Effector memory CD4-positive, alpha-beta T cell (primary cell): ENCODE measurements at places on chromosomes 7 and 10.

DNA sequence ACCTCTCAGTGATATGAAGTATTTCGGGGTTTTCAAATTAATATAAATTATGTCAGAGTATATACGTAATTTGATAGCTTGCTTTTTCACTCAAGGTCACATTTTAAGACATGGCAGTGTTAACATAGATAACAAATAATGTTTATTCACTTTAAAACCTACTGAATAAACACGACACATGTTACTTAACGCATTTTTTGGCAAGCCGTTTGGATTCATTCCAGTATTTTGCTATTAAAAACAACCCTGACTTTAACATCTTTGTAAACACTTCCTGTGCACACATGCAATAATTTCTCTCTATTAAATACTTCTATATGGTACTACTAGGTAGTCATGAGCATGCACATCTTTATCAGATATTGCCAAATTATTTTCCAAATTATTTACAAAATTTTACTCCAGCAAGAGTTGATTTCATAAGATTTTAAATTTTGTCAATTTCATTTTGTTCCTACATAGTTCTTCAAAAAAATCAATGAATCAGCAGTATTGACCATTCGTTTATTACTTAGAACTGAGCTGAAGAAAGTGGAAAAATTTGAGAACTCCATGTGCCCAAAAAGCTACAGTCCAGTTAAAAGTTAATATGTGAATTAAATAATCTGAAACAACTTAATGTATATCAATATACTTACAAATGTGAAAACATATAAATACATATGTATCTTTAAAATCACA is 26.8 kb upstream of the THSD7A start:
- DNase-seq = no peak

DNA sequence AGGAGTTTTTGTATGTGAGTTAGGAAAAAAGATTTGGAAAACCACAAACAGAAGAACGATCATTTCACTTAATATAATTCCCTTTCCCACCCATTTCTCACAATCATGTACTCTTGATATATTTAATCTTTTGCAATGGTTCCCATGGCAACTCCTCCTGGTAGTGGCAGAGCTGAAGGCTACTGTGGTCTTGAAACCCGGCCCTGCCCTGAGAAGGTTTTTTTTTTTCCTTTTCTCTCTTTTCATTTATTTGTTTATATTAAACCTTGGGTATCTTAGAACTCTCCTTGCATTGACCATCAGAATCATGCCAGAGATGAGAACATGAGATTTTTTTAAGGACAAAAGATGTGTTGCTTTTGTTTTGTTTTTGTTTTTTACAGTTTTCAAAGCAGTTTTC is 566.1 kb upstream of the NRP1 start:
- no peak for DNase-seq

DNA sequence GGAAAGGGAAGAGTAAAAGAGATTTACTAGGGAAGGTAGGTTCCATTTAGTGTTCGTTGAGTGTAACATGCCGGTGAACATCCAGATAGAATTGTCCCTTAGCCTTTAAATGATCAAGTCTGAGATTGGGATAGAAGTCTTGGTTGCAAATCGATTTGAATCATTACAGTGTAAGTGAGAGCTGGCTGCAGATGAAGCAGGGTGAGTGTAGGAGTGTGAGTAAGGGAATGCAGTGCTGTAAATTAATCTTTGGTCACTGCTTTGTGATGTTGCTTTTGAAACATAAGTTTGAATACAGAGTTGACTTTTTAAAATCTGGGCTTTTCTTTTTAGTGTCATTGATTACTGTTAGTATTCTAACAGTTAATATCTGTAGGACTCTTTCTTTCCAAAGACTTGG is 16.3 kb downstream of the TPST1 start:
- no peak for DNase-seq

- no peak for DNase-seq
Observed at GRCh38 chr7:50556247-50556991, 8.8 kb downstream of the DDC start.

GRCh38 chr7:150753826-150754603 is 16.8 kb downstream of the GIMAP5 start:
- DNase-seq = no peak

- no peak for DNase-seq
Observed at GRCh38 chr10:101228153-101228965, 904 bp downstream of the LBX1 start.

DNA sequence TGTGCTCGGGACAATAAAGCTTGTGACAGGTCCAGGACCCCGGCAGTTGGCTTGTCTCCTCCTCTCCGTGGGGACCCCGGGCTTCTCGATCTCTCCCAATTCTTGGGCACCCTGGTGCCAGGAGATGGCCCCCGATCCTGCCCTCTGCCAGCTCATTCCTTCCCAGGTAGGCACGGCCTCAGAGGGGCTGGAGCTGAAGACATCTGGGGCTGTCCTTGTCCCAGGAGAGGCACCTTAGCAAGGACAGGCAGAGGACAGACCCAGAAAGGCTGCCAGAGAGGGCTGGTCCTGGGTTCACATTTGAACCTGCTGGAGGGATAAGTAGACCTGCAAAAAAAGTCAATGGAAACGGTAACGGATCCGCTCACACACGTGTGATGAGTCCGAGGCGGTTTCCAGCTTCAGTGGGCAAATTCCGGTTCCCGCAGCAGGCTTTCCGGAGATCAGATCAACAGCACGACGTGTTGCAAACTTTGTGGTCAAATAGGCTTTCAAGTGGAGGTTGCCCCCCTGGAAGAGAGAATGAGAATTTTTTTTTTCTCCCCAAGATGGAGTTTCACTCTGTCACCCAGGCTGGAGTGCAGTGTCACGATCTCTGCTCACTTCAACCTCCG is 47.7 kb upstream of the GTF2IRD1 start:
- no peak for DNase-seq

- DNase-seq = no peak
Observed at GRCh38 chr10:67783606-67784294, 54.2 kb downstream of the DNAJC12 start.
